ENCODE measurements at places on chromosomes 16 and 17.

GRCh38 chr16:85872734-85873133 lies 26.2 kb upstream of the IRF8 start:
- peak; percentile 66 for DNase-seq

DNA sequence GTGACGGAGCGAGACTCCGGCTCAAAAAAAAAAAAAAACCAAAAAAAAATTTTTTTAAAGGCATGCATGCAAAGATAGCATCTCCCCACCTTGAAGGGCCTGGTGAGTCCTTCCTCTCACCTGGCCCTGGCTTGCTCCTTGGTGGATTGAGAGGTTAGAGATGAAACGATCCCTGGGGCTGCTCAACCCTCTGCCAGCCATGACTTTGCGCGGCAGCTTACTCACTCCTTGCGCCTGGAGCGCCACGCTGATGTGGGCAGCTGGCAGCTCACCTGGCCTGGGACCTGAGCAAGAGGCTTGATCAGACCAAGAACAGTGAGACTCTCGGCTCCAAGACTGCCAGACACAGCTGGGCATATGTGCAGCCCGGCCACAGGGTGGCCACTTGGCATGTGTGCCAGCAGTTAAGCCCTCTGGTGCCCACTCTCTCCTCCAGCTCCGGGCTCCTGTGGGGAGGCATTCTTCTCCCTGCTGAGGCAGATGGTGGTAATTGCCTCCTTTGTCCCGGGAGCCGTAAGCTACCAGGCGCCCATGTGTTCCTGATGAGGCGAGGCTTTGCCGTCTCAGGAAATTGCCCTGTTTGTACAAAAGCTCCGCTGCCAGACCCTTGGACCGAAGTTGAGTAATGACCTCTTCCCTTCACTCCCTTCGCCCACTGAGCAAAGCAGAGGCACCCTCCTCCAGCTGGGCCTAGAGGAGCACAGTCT lies 5.1 kb upstream of the EVPL start:
- no peak for DNase-seq

DNA sequence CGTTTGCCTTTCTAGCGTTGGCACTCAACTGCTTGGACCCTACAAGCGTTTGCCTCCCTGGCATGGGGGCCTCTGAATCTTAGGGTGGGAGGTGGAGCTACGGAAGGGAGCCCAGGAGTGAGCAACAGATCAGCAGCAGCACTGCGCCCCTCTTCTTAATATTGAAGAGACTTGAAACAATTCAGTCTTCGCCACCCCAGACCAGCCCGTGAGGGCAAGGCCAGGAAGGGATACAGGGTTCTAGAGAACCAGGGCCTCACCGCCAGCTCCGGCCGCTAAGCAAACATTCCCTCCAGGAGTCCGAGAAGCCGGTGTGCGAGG lies 1.5 kb upstream of the GPRC5C start:
- DNase-seq = no peak

DNA sequence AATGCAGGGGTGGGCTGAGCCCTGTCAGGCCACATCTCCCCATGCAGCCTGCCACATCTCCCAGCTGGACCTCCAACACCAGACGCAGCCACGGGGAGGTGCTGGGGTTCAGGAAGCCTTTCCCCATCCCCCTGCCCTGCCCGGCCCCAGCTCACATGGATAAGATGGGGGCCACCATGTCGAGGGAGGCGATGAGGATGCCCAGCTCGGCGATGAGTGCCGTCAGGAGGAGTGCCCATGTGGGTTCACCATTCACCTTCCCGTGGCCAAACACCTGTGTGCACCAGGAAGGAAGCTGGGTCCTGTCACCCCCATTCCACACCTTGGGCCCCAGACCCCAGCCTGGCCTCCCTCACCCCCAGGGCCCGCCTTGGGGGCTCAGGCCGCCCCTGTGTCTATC lies 5.7 kb upstream of the LCAT start:
- no peak for DNase-seq

DNA sequence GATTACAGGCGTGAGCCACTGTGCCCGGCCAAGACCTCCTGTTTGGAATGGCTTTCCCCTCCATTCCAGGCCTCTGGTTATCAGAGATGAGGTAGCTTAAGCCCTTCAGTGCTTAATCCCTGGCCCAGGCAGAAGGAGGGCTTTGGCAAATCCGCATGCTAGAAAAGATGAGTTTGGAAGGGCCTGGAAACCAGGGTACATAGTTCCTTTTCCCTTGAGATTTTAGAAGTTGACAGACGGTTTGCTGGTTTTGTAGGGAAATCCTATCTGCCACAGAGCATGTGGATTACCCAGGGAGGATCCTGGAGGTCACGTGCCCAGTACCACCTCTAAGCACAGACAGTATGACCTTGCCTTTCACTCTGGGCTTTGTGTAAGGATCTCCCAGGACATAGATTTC lies 114.7 kb upstream of the CACNG3 start:
- DNase-seq = no peak

DNA sequence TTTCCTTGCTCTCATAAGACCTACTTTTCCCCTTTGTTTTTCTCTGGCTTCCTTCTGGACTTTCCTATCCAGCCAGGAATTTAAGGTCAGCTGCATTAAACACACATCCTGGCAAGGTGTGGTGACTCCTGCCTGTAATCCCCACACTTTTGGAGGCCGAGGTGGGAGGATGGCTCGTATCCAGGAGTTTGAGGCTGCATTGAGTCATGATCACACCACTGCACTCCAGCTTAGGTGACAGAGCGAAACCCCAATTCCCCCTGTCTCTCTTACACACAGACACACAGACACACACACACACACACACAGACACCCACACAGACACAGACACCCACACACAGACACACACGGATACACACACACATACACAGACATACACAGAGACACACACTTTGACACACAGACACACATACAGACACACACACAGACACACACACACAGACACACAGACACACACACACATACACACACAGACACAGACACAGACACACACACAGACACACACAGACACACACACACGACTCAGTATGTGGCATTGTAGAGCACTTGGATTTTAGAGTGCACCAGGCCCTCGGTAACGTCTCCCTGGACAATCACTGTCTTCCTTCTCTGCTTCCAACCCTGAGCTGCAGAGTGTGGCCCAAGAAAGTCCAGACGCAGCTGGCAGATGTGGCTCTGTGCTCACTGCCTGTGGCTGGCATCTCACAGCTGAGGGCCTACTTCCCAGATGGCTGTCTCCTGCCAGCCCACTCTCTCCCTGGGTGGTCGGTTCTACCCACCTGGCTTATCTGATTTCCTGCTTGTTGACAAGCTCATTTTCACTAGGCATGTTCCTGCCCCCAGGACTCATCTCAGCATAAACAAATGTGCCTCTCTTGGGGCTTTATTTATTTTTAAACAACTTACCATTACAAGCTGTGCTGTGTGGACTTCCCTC lies 39.0 kb downstream of the NLRP1 start:
- DNase-seq = no peak

- no peak for DNase-seq
Measured at GRCh38 chr17:27989046-27989445, 53.4 kb upstream of the NLK start.

DNA sequence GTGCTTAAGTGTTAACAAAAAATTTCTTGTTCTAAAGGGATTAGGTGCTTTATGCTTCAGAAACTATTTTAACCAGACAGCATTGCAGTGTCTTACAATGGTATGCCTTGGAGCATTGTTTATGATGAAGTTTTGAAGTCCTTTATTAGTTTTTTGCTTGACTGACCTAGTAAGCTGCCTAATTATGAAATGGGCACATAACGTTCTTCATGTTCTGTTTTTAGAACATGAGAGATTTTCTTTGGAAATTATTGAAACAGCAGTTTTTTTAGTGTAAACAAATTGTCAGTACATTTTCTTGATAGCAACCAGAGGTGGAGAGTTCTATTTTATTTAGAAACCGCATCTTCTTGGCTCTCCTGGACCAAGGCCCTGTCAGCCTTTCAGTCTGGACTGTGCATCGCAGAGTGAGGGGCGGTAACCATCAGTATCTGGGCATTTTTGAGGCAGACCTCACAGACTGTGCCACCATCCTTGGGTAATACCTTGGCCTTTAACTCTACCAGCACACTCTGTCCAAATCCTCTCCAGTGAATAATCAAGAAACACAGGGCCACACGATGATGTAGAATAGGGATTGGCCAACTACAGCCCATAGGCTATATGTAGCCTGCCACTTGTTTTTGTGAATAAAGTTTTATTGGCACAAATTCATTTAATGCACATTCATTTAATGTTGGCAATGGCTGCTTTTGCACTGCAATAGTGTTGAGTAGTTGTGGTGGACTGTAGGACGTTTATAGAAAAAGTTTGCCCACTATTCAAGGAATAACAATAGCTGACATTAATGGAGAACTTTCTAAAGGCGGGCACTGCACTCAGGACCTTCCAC lies 81.1 kb downstream of the VPS35L start:
- no peak for DNase-seq

DNA sequence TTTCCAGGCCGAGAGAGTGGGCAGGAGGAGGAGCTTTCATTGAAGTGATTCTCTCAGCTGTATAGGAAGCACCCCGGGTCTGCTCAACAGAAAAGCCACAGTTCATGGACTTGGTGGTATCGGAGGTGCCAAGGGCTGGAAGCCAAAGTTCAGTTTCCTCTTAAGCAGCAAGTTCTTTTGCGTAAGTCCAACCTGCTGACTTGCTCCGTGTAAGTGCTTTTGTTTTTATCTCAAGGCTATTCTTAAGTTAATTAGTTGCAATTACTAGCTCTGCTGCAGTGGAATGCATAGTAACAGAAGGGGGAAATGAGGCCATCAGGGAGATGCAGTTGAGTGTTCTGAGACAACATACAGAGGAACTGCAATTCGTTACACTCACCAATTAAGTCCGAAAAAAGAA lies 44.6 kb downstream of the SMIM36 start:
- DNase-seq = no peak

- DNase-seq = no peak
Measured at GRCh38 chr17:32452281-32452680, 8.0 kb downstream of the PSMD11 start.

GRCh38 chr17:77490361-77491183 lies 349.8 kb downstream of the SEC14L1 start:
- no peak for DNase-seq

DNA sequence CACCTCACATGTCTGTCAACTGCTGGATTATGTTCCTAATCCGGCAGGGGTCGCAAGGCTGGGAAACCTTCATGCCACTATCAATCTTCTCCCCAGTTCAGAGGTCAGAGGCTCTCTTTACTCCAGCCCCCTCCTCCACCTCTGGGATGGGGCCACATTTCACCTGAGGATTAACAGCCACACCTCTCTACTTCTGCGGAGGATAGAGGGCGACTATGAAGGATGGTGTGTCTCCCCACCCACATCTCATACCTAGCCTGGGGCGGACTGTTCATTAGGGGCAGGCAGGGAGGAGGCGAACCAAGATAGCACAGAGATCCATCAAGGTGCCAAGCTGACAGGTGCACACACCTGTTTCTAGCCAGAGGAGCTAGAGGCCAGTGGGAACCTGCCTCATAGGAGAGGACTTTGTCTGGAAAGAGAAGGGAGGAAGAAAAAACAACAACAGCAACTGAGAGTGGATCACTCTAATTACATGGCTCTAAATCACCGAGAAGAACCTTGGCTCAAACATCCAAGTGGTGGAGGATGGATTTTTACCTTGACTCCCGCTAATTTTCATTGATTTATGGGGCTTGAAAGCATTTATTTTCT lies 41.9 kb upstream of the SKAP1 start:
- no peak for DNase-seq

DNA sequence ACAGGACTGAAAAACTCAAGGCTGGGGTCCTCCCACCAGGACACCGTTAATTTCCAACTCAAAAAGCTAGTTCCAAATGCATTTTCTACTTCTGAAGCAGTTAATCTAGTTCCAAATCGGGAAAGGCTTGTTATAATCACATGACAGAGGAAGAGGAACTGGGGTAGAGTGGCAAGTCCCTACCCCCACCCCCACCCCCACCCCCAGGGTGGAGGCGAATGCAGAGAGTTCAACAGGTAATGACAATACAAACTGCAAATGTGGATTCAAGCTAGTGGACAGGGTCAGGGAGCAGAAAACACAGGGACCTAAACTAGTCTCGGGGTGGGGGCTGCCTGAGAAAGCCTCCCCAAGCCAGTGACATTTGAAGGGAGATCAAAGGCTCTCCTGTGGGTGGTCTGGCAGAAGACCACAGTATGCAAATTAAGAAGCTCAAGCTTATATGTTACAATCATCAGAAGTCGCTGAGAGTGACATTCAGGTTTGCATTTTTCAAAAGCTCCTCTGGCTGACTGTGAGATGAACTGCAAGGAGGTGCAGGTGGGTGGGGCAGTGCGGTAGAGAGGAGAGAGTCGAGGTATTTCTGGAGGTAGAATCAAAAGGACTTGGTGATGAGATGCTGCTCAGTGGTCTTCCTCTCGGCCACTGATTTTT lies 56.4 kb upstream of the SLC25A19 start:
- peak; percentile 64 for DNase-seq

GRCh38 chr17:72618001-72618509 lies 474.4 kb downstream of the SLC39A11 start:
- no peak for DNase-seq

- peak; percentile 43 for DNase-seq
Measured at GRCh38 chr17:41734139-41734948, at the start of gene HAP1. TSS of gene HAP1 (minus strand) at chr17:41734643. CDS start at chr17:41734634, 9 bp downstream.

DNA sequence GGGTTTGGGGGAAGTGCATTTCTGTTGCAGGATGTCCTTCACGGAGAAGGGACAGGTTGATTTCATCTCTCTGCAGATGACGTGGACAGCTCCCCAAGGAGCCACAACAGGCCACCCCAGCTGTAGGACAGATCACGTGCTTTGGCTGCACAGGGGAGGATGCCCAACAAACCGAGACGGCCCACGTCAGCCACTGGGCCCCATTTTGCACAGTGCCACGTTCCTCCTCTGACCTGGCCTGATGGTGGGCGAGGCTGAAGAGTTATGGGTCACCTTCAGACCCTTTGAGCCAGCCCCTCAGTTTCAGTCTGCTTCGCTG lies 9.0 kb upstream of the RHBDL3 start:
- DNase-seq = no peak

DNA sequence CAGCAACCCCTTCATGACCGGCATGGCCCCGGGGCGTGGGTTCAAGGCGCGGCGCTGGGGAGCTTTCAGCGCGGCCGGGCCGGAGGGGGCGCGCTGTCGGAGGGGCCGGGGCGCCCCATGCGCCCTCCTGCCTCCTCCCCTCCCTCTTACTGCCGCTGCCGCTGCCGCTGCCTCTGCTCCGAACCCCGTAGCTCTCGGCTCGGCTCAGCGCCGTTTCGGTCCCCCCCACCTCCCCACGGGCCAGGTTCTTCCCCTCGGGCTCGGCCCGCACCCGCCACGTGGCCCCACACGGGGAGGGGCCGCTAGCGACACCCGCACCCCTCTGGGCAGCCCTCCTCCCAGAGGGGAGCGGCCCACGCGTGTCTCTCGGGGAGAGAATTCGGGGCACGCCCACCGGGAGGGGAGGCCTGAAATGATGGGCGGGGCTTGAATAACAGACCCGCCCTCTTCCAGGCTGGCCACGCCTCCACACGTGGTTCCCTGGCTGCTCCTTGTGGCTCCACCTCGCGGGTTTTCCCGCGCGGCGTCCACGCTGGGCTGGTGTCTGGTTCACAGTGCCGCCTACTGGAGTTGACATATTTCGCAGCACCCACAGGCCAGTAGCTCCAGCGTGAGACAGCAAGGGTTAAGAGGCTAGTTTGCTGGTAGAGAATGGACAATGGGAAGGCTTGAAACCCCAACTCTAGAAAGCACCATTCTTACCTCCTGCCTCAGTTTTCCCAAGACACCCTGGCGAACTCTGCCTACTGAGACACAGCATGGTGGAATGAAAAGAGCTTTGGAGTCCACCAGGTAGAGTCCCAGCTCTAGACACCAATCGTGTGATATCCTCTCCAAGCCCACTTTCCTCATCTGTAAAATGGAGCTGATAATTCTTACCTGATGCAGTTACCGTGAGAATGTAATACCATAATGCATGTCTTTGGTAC lies at the start of gene KCNH4:
KCNH4 (minus strand) TSS at position 221 of the 929 bp plus-strand sequence; CDS start at position 24, 197 bp downstream.
- peak; percentile 98 for DNase-seq

GRCh38 chr16:28277537-28278388 lies 14.6 kb upstream of the SBK1 start:
- DNase-seq = peak; percentile 91
